Activated CD4-positive, alpha-beta T cell treated with anti-CD3 and anti-CD28 coated beads for 1 hour (primary cell): ENCODE measurements at places on chromosomes 11 and 22.

- no peak for DNase-seq
Observed at GRCh38 chr11:11481371-11481770, 128.3 kb upstream of the CSNK2A3 start.

GRCh38 chr11:15941206-15941770, 415.1 kb downstream of the SOX6 start:
- no peak for DNase-seq

- no peak for DNase-seq
Observed at GRCh38 chr11:45405916-45406670, 120.0 kb upstream of the SYT13 start.

DNA sequence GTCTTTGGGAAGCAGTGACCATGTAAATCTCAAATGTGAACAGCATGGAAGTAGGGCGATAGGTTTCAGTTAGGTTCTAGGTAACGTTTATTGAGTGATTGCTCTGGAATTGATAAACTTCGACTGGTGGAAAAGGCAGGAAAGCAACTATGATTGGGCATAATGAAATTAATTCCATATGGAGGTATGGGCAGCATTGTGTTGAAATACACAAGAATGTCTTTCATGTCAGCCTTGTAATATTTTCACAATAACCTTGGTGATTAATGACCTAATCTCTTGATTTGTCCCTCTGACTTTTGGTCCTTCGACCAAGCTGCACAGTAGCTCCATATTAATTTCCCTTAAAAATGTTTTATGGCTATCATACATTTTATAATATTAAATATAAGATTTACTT, 2.8 kb downstream of the CEP57 start:
- DNase-seq: no peak

DNA sequence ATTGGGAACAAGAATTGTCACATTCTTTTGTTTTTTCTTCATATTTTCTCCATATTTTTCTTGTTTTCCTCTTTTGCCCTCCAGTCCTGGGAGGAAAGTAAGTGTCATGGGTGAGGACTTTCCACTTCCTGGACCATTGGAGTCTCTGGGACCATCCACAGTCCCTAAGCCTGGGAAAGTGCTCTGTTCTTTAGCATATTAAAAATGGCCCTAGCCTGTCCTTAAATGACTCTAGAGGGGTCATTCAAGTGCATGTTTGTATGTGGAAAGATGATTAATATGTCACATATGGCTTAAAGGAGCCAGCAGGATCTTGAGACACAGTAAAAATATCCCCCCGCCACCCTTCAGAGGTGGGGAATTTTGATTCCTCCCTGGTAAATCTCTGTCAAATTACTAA, 20.1 kb upstream of the SCGB1D1 start:
- no peak for DNase-seq

DNA sequence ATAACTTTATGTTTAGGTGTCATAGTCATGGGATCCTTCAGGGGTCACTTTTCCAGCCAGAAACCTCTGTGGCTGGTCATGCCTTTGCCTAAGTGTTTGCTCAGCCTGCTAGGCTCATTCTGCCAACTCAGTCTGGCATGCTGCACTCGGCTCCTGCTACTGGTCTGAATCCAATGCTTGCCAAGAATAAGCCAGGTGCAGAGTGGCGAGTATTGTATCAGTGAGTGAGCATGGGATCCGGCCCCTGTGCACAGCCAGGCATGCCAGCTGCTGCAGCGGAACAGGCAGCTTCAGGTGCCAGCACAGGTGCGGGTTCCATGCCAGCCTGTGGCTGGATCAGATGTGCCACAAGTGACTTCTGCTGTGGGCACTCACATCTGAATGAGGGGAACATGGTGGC, 1269.3 kb upstream of the CNTN5 start:
- no peak for DNase-seq

- no peak for DNase-seq
Observed at GRCh38 chr22:29200901-29201300, 4.8 kb upstream of the EMID1 start.

GRCh38 chr22:50174382-50175190, 4.1 kb downstream of the PANX2 start:
- no peak for DNase-seq

- no peak for DNase-seq
Observed at GRCh38 chr11:77661670-77662069, 24.1 kb upstream of the CLNS1A start.

GRCh38 chr11:45648931-45649330, 16.5 kb downstream of the CHST1 start:
- DNase-seq: no peak

DNA sequence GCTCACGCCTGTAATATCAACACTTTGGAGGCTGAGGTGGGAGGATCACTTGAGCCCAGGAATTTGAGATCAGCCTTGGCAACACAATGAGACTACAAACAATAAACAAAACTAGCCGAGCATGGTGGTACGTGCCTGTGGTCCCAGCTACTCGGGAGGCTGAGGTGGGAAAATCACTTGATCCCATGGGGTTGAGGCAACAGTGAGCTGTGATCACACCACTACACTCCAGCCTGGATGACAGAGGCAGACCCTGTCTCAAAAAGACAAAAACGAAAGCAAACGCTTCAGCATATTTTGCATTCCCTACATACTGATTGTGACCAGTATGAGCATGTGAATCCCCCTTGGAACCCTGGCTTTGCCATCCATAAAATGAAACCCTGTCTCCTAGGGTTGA, 33.9 kb upstream of the MN1 start:
- DNase-seq: no peak

GRCh38 chr22:31556627-31557203, 60.4 kb downstream of the SFI1 start:
- DNase-seq: no peak

GRCh38 chr11:10050561-10050960, 243.5 kb downstream of the SBF2 start:
- no peak for DNase-seq

DNA sequence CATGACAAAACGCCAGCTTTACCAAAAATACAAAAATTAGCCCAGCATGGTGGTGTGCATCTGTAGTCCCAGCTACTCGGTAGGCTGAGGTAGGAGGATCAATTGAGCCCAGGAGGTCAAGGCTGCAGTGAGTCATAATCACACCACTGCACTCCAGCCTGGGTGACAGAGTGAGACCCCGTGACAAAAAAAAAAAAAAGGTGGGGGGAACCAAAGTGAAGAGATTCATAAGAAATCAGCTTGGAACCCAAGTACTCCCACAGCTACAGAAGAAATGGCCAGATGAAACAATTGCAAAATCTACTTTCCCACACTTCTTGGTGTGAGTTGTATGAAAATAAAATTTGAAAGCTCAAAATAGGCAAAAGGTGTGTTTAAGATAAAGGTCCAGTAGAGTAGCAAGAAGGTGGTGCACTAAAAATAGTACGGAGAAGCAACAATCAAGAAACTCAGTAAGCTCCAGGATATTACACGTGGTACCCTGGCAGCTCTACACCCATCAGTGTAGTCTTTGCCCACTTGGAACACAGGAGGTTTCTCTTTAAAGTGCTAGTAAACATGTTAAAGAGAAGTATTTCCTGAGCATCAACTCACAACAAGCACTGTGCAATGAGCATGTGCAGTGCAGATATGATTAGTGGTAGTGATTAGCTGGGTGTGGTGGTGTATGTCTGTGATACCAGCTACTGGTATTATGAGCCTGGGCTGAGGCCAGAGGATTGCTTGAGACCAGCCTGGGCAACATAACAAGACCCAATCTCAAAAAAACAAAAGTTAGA, 5.3 kb downstream of the HARBI1 start:
- no peak for DNase-seq

GRCh38 chr22:44133901-44134571, 46.7 kb upstream of the PARVG start:
- no peak for DNase-seq

DNA sequence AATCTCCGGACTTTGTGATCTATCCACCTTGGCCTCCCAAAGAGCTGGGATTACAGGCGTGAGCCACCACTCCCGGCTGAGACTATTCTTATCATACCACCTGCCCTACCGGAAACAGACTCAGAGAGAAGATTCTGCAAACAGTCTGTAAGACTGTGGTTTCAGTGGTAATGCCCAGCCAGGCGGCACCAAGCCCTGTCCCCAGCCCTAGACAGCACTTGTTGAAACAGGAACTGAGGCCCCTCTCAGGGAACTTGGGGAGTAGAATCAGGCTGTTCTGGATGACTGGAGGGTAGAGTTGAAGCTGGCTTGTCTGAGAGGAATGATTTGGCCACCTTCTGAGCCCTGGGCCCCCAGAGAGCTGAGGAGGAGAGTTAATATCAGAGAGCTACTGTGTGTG, 1.3 kb upstream of the INSC start:
- no peak for DNase-seq

DNA sequence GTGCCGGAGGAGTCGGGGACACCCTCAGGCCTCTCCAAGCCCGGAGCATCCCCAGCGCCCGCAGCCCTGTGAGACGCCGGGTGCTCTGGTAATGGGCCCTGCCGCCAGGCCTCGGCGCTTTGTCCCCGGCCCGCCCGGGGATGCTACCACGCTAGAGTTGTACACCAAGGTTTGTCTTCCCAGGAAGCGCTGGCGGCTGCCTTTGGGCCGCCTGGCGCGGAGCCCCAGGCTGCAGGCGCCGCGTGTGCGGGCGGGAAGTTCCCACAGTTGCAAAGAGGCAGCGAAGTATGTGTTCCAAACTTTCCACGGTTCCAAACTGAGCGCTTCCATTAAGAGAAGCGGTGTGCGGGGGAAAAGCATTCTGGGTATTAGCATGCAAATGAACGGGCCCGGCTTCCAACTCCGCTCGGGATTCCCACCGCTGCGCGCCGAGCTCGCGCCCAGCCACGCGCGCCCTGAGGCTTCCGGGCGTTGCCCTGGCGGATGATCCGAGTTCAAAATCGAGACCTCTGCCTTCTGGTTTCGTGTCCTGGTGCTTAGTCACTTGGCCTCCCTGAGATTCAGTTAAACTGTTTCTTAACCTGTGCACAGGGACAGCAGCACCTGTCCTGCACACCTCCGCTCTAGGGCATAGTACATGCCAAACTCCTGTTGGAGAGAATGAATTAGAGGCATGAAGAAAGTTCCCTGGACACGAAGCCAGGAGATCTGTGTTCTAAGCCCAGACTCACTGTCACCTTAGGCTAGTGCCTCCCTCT, 1.3 kb upstream of the PATZ1 start:
- peak; percentile 15 for DNase-seq

DNA sequence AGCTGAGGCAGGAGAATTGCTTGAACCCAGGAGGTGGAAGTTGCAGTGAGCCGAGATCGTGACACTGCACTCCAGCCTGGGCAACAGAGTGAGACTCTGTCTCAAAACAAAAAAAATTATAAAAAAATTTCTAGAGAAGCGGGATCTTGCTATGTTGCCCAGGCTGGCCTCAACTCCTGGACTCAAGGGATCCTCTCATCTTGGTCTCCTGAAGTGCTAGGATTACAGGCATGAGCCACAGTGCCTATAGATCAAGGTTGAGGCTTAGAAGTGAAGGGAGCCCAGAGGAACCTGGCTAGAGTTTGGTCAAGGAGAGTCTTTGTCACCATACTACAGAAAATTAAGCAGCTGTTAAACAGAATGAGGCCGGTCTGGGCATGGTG, 1.4 kb upstream of the MCM5 start:
- DNase-seq: no peak

GRCh38 chr22:49724893-49725489, 102.7 kb downstream of the BRD1 start:
- peak; percentile 56 for DNase-seq

DNA sequence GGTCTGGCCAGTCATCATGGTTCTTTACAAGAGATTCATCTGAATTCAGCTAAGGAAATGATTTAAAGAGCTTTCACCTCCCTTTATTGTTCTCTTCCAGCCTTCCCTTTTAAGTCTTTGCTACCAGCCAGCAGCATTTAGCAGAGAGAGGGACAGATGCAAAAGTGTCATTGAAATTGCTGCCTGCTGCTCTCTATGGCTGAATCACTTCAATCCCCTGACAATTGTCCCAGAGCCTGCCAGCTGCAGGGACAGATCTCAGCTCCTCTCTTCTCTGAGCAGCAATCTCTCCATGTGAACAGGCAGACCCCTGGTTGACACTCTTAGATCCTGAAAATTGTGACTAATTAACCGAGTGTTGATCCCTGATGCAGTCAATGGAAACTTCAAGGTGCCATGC, 816.9 kb upstream of the CCDC90B start:
- DNase-seq: no peak

DNA sequence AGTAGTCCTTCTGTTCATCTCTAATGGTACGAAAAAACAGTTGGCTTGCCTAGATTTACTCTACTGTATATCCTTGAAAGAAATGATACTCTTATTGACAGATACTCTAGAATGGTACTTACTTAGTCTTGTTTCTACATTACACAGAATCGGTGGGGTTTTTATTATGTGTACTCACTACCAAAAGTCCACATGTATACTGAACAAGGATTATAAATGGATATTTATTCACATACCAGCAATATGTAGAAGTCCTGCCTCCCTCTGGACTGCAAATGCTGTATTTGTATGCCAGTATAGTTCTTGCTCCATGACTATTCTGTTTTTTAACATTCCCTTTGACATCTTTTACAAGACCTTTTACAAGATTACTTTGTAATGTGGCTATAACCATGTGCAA, 13.9 kb downstream of the PCF11 start:
- no peak for DNase-seq

DNA sequence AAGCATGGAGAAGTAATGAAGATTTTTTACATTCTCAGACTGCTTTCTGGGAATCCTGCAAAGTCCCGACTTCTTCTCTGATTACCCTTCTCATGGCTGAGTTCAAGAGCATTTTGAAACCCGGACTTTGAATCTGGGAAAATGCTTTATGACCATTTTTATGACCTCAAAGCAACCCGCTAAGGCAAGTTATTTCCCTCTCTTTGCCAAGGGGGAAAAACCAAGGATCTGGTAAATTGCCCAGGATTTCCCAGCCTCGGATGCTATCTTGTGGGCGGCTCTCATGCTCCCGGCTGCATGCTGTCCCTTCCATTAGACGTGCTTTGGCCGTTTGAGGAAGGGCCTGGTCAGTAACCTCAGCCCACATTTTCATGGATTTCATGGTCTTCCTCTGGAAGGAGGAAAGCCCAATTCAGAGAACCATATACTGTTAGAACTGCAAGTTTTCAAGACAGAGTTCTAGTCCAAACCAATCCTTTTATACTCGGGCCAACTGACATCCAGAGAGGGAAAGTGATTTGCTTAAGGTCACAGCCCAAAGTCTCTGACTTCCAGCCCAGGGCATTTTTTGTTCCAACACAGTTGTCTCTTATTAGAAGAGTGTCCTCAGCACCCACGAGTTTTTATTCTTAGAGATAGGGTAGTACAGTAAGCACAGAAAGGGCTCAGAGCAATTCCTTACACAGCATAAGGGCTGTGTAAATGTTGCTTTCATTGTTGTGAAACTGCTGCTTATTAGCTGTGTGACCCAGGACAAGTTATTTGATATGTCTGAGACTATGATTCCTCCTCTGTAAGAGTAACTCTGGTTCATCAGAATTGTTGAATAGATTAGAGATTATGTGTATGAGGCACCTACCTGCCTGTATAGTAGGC, 77.4 kb downstream of the NAV2 start:
- no peak for DNase-seq

- no peak for DNase-seq
Observed at GRCh38 chr11:77039491-77040400, 5.5 kb downstream of the B3GNT6 start.

- DNase-seq: no peak
Observed at GRCh38 chr22:31138126-31138525, 2.2 kb downstream of the PLA2G3 start.
